ENCODE measurements at places on chromosomes 5 and 9. TPM values are rescaled to one million over a fixed set of nuclear protein-coding genes. Genes with fewer than 3 reads are reported as not detected.

The SOX30 gene
- not detected for total RNA-seq

The PCDHAC1 gene
- 7.7 TPM for total RNA-seq

The GNAQ gene
- 64.9 TPM for total RNA-seq

The F2RL1 gene
- total RNA-seq = 6.5 TPM

DNA sequence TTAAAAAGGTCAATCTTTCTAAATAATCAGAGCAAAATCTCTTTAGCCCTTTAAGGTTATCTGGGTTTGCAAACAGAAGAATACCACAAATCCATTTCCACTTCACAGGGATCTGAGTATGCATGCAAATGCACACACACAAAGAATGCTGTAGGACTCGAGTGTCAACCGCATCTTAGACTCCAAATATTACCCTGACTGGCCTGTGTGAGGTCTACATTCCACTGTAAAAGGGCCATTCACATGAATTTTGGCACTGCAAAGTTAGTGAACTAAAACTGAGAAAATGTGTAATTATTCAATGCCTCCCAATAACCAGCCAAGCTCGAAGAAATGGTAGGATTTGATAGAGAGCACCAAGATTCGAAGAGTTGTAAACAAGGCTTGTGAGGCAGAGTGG lies 199.9 kb downstream of the AGTPBP1 start:
- no peak for DNase-seq

DNA sequence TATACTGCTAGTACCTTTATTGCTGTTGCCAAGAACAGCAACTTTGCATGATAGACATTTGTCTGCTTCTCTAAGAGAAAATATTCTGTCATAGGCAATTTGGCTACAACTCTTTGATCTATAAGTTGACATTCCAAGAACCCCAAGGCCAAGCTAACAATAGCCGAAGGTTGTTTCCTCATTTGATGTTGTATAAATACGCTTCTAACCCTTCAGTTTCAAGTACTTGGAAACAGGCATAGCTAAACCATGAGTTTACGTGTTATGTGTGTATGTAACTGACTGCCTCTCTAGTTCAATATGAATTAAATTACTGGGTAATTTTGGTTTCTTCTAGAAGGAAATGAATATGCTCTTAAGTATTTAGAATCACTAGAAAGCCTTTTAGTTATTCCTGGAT lies 1034.0 kb downstream of the TLE4 start:
- no peak for DNase-seq

DNA sequence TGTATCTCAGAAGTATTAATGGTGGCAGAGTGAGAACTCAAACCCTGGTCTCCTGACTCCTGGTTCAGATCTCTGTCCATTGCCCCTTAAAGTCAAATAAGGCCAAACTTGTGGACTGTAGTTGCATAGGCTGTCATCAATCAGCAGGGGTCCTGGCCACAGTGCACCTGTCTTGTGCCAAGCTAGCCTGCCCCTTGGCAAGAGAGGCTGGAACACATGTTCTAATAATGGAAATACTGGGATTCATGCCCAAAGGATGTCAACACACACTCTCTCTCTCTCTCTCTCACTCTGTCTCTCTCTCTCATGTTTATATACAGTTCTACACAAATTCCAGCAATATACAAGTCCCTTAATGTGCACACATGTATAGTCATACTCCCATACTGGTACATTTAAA lies 44.3 kb downstream of the GLRA1 start:
- no peak for DNase-seq

DNA sequence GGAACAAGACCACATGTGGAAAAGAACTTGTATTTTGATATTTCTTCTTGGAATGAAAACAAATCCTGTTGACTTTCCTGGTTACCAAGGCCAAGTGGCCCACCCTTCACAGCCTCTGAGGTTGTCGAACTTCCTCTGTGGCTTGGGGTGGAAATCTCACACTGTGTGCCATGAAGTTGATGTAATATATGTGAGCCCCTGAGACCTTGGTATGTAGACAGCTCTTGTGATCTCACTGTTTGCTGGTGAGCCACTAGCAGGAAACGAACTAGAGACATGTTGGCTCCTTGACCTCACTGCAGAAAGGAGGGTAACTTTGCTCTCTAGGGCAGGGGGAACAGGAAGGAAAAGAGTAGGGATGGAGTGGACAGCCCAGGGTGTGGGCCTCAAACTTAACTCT lies 159.4 kb downstream of the ARHGAP26 start:
- no peak for DNase-seq

- no peak for DNase-seq
Measured at GRCh38 chr5:132389051-132389331, 19.5 kb downstream of the SLC22A5 start.

DNA sequence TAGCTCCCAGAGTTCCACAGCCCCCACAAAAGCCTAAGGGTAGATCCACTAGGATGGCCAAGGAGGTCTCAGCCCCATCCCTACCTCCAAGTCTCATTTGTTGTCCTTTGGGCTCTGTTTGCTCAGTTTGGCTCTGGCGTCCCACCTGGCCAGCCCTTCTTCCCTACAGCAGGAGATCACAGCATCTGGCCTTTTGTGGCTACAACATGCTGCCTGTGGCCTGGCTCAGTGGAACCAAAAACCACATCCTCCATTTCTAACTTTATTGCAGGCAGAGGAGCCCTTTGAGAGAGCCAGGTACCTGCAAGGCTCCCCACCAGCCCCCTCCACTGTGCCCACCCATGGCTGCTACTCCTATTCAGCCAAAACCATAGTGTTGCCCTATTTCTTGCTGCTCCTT lies 11.4 kb downstream of the JADE2 start:
- DNase-seq = no peak

DNA sequence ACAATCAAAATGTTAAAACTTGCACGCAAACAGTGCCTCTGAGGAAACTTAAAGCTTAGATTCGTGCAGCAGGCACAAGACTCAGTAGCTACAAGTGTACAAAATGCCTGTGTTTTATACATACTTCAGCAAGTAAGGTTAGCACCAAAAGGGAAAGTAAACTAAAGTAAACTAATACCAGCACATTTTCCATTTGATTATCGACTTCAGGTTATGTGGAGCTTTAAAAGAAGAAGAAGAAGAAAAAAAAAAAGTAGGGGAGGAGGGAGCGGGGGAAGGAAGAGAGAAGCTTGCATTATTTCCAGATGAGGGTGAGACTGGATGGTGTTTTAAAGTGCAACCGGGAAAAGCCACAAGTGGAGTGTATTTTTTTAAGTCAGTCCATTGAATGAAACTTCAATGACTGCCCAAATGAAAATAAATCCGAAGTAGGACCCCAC lies 596 bp upstream of the ADAMTS6 start:
- no peak for DNase-seq

GRCh38 chr5:91074615-91075014 lies 308.5 kb downstream of the ARRDC3 start:
- no peak for DNase-seq

- DNase-seq = no peak
Measured at GRCh38 chr5:13601112-13601511, 343.4 kb downstream of the DNAH5 start.

GRCh38 chr9:1882711-1883403 lies 132.3 kb upstream of the SMARCA2 start:
- DNase-seq = no peak

DNA sequence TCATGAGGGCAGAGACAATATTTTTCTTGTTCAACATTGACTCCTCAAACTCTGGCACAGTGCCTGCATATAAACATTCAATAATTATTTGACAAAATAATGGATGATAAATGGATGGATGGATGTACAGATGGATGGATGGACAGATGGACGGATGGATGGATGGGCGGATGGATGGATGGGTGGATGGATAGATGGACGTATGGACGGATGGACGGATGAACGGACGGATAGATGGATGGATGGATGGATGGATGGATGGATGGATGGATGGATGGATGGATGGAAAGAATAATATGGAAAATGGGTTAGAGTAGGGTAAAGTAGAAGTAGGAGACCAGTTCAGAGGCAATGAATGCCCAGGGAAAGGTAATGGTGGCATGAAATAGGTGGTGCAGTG lies 589.2 kb downstream of the EBF1 start:
- DNase-seq = no peak

- DNase-seq = no peak
Measured at GRCh38 chr9:120910643-120911042, 16.0 kb downstream of the TRAF1 start.

- DNase-seq = no peak
Measured at GRCh38 chr5:80184235-80185023, 71.4 kb downstream of the SERINC5 start.

DNA sequence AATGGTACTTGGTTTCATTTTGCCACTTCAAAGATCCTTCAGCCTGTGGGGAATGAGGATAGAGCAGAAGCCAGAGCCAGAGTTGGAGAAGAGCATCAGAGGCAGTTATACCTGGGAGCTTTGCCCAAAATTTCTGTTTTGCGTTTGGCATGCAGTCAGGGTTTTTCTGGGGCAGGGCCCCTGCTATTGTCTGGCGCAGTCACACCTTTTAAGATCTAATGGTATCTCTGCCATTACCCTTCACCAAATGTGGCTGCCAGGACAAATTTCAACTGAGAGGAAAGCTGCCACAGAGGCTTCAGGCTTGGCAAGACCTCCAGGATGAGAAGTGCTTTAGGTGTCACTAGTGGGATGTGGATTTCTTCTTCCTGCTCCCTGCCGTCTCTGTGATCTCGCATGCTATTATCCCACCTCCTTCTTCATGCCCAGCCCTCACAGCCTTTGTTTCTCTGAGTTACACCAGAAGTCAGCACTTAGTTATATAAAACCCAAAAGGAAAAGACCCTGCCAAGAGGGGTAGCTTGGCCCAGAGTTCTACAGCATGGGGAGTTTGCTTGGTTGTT lies 357.0 kb downstream of the TLE4 start:
- DNase-seq = no peak

- DNase-seq = no peak
Measured at GRCh38 chr9:14661421-14662059, 31.7 kb downstream of the ZDHHC21 start.

Measured in progenitor cell of endocrine pancreas (in vitro differentiated cells).